Cardiac muscle cell (in vitro differentiated cells and primary cell): ENCODE measurements at places on chromosomes 7 and 10. TPM values are rescaled to one million over a fixed set of nuclear protein-coding genes. Genes with fewer than 3 reads are reported as not detected.

DNA sequence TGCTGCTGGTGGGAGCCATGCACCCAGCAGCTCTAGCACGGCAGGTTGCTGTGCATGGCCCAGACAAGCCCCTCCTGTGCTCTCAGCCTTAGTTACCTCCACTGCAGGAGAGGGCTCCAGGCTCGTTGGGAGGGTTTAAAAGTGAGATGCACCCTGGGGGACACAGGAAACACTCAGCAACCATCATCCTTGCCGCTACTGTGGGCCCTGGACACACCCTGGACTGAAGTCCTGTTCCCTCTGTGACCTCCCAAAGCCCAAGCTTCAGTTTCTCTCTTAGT, 49.0 kb downstream of the FOXL3 start:
- no peak for DNase-seq

GRCh38 chr10:79905322-79906314, 43.3 kb downstream of the SFTPD start:
- peak; percentile 5 for DNase-seq

The OR2F2 gene
- polyA plus RNA-seq: not detected in 2 replicates

The SFXN4 gene
- polyA plus RNA-seq: 51.5 and 53.2 TPM in 2 replicates

DNA sequence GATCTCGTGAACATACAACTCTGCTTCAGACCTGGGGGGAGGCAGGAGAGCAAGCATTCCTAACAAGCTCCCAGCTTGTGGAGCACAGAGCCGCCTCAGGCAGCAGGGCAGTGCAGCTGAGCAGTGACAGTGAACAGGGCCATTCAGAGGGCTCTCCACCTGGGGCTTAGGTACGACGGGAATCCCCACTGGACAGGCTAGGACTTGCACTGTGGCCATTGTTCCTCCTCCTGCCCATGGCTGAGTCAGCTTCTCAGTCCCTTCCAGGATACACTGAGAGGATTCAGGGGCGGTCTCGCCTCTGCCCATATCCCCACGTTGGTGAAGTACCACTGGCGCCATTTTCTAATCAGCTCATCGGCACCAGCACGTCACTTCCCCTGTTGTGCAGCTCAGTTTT, 71.1 kb downstream of the FIGNL1 start:
- no peak for DNase-seq

The LBX1 gene
- polyA plus RNA-seq: not detected in 2 replicates

DNA sequence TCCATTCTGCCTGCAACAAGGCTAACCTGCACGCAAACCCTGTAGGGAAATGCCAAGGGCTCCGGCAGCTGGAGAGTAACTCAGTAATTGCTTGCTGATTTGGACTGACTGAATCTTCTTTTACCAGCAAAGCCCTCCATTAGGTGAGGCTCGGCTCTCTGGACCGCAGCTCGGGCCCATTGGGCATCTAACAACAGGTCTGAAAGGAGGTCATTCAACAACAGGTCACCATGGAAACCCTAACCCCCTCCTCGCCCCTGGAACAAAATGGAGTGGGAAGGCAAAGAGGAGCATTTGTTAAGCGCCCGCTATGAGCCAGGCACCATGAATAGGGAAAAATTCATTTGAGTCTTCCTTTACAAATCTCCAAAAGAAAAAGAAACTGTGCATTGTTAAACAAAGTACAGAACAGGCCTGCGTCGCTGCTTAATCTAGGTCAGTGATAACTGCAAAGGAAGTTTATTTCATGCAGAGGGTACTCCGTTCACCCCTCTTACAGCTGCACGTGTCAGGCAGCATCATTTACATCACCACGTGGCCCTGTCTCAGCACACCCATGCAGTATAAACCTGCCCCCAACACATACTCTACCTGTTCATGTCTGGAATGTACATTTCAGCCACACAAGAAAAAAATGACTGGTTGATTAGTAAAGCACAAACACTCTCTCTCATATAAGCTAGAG, 248.8 kb upstream of the NEBL start:
- no peak for DNase-seq

The EIF4H gene
- polyA plus RNA-seq: 323 and 395 TPM in 2 replicates

DNA sequence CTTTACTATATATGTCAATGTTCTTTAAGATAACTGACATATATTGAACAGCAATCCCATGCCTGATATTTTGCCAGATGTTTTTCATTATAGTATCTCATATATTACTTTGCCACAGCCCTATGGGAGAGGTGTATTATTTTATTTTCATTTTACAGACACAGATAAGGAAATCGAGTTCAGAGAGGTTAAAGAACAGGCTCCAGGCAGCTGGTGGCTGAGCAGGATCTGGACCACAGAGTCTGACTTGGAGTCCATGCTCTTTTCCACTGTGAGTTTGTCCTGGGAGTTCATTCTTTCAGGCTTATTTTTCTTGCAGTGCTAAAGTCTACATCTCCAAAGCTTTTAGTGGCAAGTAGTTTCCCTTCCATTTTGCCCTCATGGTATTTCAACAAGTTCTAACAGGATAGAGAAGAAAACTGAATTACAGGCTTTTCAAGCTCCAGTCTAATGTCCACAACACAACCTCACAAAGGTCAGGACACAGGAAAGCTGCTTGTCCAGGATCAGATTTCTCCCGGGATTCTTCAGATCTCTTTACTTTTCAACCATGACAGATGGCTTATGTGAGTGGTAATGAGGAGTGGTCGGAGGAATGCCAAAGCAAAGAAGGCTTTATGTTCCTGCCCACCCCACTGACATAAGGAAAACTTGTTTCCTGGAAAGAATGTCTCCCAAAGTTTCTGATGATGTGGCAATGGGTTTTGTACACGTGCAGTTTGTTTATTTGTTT, 13.1 kb upstream of the SLC35B4 start:
- DNase-seq: no peak

GRCh38 chr10:79459243-79459642, 13.8 kb upstream of the ZCCHC24 start:
- DNase-seq: peak; percentile 71

The ASAH2 gene
- polyA plus RNA-seq: 0.12 and 1.2 TPM in 2 replicates

- DNase-seq: peak; percentile 69
Observed at GRCh38 chr10:4767033-4767814, 58.8 kb upstream of the AKR1E2 start.

The FAM241B gene
- 42.4 and 45.3 TPM in 2 replicates for polyA plus RNA-seq

DNA sequence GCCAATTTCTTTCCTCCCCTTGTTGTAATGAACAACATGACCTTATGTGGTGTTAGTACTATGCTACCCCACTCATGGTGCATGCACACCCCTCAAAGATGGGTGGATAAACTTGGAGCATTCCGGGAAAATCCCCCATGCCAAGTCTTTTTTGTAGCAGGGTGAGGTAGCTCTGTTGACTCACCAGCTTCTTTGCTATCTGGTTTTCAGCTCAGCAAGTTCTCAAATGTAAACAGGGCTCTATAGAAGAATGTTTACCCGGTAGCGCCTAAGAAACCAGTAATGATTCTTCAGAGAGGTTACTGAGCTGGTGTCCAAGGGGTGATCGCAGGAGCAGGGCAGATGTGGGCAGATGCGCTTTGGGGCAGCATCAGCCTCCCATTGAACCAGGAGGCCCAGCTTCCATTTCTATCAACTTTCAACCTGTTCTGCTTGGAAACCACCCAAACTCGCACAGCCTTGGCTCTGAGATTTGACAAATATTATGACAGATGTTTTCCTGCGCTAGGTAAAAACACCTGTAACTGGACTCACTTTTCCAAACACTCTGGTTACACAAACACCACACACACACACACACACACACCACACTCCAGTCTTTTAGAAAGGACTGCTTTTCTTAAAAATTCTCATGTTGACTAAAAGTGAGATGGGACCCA, 87.8 kb downstream of the ZRANB1 start:
- no peak for DNase-seq

DNA sequence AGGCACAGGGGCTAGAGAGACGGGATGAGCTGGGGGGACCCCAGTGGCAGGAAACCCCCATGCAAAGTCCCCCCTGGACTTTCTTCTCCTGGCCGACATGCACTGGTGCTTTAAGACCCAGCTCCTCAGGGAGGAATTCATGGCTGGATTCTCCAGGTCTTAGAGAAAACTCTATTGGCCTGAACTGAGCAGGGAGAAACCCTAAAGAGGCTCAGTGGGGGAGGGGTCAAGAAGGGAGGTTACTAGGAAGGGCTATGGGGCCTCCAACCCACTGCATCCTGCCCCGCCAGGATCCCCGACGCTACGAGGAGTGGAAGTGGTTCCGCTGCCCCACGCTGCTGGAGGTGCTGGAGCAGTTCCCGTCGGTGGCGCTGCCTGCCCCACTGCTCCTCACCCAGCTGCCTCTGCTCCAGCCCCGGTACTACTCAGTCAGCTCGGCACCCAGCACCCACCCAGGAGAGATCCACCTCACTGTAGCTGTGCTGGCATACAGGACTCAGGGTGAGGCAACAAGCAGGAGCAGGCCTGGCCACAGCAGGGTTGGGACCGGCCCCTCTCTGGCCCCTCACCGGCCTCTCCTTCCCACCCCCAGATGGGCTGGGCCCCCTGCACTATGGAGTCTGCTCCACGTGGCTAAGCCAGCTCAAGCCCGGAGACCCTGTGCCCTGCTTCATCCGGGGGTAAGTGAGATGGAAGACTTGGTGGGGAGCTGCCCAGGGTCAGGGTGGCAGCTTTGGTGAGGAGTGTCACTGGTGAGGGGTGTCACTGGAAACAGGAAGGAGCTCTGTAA, 13.8 kb downstream of the ATG9B start:
- peak; percentile 75 for DNase-seq

The GNA12 gene
- 59.1 and 64.2 TPM in 2 replicates for polyA plus RNA-seq

DNA sequence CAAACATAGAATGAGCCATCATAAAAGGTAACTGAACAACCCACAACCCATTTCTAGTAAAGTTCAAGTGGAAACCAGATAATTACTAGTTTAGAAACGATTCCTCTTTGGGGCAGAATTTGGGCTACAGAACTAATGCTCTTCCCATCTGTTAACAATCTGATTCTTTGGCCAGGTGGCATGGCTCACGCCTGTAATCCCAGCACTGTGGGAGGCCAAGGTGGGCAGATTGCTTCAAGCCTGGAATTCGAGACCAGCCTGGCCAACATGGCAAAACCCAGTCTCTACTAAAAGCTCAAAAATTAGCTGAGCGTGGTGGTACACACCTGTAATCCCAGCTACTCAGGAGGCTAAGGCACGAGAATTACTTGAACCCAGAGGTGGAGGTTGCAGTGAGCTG, 18.5 kb downstream of the CYP51A1 start:
- DNase-seq: no peak

The PPP1R17 gene
- polyA plus RNA-seq: 1.7 TPM in 1 of 2 replicates, not detected in the other

The GPRIN2 gene
- polyA plus RNA-seq: 3.3 and 3.7 TPM in 2 replicates

DNA sequence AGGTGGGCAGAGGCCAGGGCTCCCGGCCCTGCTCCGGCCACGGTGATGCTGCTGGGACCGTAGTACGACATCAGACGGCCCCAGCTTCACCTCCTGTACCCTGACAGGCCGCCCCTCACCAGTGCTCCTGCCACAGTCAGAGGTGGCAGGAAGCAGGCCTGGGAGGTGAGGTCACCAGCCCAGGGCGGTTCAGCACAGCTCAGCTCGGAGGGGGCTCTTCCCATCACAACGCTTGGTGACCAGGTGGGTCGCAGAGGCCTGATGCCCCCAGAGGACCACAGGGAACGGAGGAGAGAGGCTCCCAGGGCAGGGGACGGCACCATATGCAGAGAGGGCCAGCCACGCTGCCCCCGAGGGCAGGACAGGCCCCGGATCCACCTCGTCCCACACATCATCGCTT, 8.8 kb downstream of the MICALL2 start:
- DNase-seq: no peak

GRCh38 chr10:100802607-100803006, 57.2 kb downstream of the PAX2 start:
- no peak for DNase-seq

- no peak for DNase-seq
Observed at GRCh38 chr10:76397181-76398042, 966.0 kb downstream of the LRMDA start.

The TMED4 gene
- polyA plus RNA-seq: 124 and 144 TPM in 2 replicates

GRCh38 chr10:23384364-23384763, 39.8 kb upstream of the C10orf67 start:
- DNase-seq: peak; percentile 10

- no peak for DNase-seq
Observed at GRCh38 chr7:149783386-149784250, 10.2 kb upstream of the ZNF467 start.

The TDRD1 gene
- not detected in 2 replicates for polyA plus RNA-seq

DNA sequence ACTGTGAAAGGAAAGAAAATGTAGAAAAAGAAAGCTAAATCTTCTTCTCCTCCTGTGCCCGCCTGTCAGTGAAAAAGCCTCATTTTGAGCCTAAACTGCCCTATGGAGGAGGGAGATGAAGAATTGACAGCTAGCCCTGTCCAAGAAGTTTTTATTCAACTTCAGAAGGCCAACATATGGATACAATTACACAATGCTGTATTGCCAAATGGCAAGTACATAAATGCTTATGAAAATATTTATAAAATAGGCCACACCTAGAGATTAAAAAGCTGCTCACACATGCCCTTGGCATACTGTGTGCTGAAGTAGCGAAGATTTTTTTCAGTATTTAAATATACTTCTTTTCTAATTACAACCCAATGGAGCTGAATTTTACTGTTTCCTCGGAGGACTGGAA, 65.1 kb upstream of the NEBL start:
- DNase-seq: no peak

The GJD4 gene
- polyA plus RNA-seq: not detected in 2 replicates

The HNRNPA2B1 gene
- 880 and 1,016 TPM in 2 replicates for polyA plus RNA-seq

GRCh38 chr10:13987446-13987845, 343.3 kb downstream of the FRMD4A start:
- DNase-seq: peak; percentile 57

GRCh38 chr10:43437141-43437870, 395 bp downstream of the ZNF487 start:
- DNase-seq: no peak

The TCAF2 gene
- 0.17 and 0.67 TPM in 2 replicates for polyA plus RNA-seq

The ARHGAP21 gene
- polyA plus RNA-seq: 24.0 and 34.8 TPM in 2 replicates

The UNCX gene
- polyA plus RNA-seq: 6.7 and 14.6 TPM in 2 replicates

The SORBS1 gene
- polyA plus RNA-seq: 11.0 and 12.8 TPM in 2 replicates
